ENCODE measurements at places on chromosomes 7 and 10. TPM values are rescaled to one million over a fixed set of nuclear protein-coding genes. Genes with fewer than 3 reads are reported as not detected.

The PNLIP gene
- total RNA-seq: 1.1 TPM

The PTPRN2 gene
- total RNA-seq: 9.5 TPM

The PLAC9 gene
- 116 TPM for total RNA-seq

The CELF2 gene
- 116 TPM for total RNA-seq

The CEP55 gene
- total RNA-seq: 0.32 TPM

The SORCS1 gene
- 1.3 TPM for total RNA-seq

The LEP gene
- 306 TPM for total RNA-seq

The RPEL1 gene
- not detected for total RNA-seq

The ITGB1 gene
- total RNA-seq: 873 TPM

The SHTN1 gene
- total RNA-seq: 10.9 TPM

The LBX1 gene
- not detected for total RNA-seq

The NEBL gene
- total RNA-seq: 17.4 TPM

The TBXAS1 gene
- 22.2 TPM for total RNA-seq

The LRCH4 gene
- total RNA-seq: 52.2 TPM

The TEX36 gene
- not detected for total RNA-seq

The LIPN gene
- total RNA-seq: 1.4 TPM

The TLX1 gene
- total RNA-seq: not detected

The ASB15 gene
- total RNA-seq: not detected

The MRPS33 gene
- total RNA-seq: 16.4 TPM

The KIAA1549 gene
- total RNA-seq: 1.6 TPM

The IL2RA gene
- total RNA-seq: 4.4 TPM

The ADAM12 gene
- total RNA-seq: 8.6 TPM

The PPP1R17 gene
- total RNA-seq: not detected

The SFRP5 gene
- total RNA-seq: 4.1 TPM

The BAIAP2L1 gene
- total RNA-seq: 2.5 TPM

The EIF5AL1 gene
- total RNA-seq: 0.19 TPM

The CUX1 gene
- total RNA-seq: 68.9 TPM

The EBF3 gene
- total RNA-seq: 19.3 TPM

The EPO gene
- not detected for total RNA-seq
